ENCODE measurements at places on chromosomes 4 and X. TPM values are rescaled to one million over a fixed set of nuclear protein-coding genes. Genes with fewer than 3 reads are reported as not detected.

- H3K4me1 ChIP-seq = no peaks in the 10 kb centered on the region
- H3K36me3 ChIP-seq = no peaks in the 10 kb centered on the region
- no peaks in the 10 kb centered on the region for H3K27me3 ChIP-seq
- no peak for DNase-seq
Observed at GRCh38 chrX:132367984-132368383, 120.9 kb downstream of the MBNL3 start.

GRCh38 chr4:10635091-10635490, 49.5 kb downstream of the CLNK start:
- no peak for DNase-seq
- no peak overlapping the region for H3K27ac ChIP-seq
- no peak overlapping the region for H3K4me3 ChIP-seq
- no peaks in the 10 kb centered on the region for H3K36me3 ChIP-seq
- no peaks in the 10 kb centered on the region for H3K4me1 ChIP-seq

The SLC4A4 gene
- total RNA-seq = 1.4 TPM

- H3K27ac ChIP-seq = no peak overlapping the region
- no peak for DNase-seq
Observed at GRCh38 chr4:111632641-111633151, 512.6 kb upstream of the FAM241A start.

DNA sequence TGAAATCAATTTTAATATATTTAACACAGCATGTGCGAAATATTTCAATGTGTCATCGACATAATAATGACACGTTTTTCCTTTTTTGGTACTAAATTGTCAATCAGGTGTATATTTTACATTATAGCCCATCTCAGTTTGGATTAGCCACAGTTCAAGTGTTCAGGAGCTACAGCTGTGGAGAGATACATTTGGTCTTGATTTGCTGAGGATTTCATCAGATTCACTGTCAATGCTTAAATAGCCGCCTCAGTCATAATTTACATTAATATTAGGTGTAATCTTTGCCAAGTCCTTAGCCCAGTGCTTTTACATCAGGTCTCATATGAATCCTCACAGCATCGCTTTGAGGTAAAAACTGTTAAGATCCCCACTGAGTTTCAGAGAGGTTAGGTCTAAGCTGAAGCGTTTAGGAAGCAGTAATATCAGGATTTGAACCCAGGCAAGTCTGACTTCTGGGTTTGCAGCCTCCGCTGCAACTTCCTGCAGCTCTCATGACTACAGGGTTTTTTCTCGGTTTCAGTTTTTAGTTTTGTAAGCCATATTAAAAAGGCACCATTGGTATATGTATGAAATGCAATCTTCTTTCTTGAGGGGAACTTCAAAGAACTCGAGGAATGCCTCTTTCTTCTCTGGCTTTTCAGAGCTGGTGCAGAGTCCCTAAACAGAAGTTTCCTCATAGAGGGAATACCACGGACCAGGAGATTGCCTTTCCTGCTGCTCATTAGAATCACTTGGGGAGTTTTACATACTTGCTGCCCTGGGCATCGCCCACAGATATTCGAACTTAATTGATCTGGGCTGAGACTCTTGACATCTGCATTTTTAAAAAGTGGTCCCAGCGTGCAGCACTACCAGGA, 6.4 kb downstream of the MTM1 start:
- H3K36me3 ChIP-seq = no peaks in the 10 kb centered on the region
- H3K27me3 ChIP-seq = peaks cover 4% of the 10 kb centered on the region
- no peak overlapping the region for H3K27ac ChIP-seq
- DNase-seq = no peak

The TLR10 gene
- 1.3 TPM for total RNA-seq

DNA sequence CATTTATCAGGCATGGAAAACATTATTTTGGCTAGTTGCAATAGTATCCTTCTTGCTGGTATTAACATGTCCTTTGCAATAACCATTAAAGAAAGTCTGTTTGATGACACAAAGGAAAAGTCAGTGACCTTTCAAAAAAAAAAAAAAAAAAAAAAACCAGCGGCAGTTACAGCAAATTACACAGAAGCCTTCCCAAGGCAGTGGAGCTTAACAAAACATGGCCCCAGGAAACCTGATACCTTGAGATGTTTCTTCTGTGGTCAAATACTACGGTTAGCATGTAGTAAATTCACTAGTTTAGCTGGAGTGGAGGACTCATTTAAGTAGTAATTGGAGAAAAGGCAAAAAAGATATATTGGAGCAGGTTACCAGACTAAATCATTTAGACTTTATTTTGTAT, 359.1 kb downstream of the DACH2 start:
- H3K36me3 ChIP-seq = no peaks in the 10 kb centered on the region
- H3K27ac ChIP-seq = no peak overlapping the region
- DNase-seq = no peak

The VSIG4 gene
- total RNA-seq = 63.3 TPM

- H3K36me3 ChIP-seq = no peaks in the 10 kb centered on the region
- no peaks in the 10 kb centered on the region for H3K27me3 ChIP-seq
- no peak for DNase-seq
Observed at GRCh38 chrX:78831523-78831922, 84.0 kb downstream of the LPAR4 start.

The PUDP gene
- total RNA-seq = 6.2 TPM

The KCNE5 gene
- total RNA-seq = 0.66 TPM

DNA sequence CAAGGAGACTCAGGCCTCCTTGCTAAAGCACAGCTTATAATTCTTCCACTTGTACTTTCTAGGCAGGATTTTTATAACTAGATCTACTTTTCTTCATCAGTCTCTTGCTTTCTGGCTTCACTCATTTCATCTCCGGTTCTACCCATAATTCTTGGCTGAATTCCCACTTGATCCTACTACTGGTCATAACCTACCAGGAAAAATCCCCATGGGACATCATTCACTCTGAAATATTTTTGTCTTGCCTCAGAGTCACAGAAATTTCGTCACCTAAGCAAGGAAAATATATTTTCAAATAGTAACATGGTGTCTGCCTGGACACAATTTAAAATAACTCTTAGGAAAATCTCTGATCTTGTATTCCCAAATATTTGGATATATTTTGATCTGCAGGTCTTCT, 122.3 kb downstream of the TEX13A start:
- H3K27ac ChIP-seq = no peak overlapping the region
- peaks cover 45% of the 10 kb centered on the region for H3K27me3 ChIP-seq
- no peaks in the 10 kb centered on the region for H3K4me1 ChIP-seq
- no peak overlapping the region for H3K4me3 ChIP-seq

DNA sequence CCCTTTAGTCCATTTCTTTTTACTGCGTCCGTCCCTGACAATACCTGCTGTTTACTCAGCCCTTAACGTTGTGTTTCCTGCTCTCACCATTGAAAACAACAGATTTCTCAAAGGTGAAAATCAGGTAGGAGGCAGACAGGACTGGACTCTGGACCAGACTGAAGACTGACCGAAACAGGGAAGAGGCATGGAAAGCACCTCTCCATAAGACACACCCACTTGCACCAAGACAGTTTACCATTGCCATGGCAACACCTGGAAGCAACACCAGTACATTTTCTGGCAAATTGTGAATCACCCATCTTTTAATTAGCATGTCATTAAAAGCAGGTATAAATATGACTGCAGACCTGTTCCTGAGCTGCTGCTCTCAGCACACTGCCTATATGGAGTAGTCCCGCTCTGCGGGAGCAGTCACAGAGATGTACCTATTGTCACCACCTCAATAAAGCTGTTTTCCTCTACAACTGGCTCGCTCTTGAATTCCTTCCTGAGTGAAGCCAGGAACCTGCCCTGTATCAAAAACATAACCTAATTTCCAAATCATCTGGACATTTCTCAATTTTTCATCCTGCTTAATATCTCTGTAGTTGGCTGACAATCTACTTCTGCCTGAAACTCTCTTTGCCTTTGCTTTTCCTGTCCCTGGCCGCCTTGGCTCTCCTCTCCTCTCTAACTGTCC, 117.0 kb downstream of the RNF150 start:
- H3K27ac ChIP-seq = no peak overlapping the region
- no peaks in the 10 kb centered on the region for H3K4me1 ChIP-seq
- no peaks in the 10 kb centered on the region for H3K27me3 ChIP-seq

- no peaks in the 10 kb centered on the region for H3K36me3 ChIP-seq
- H3K4me1 ChIP-seq = no peaks in the 10 kb centered on the region
- no peak overlapping the region for H3K27ac ChIP-seq
- H3K4me3 ChIP-seq = no peak overlapping the region
Observed at GRCh38 chr4:6806924-6807626, 24.5 kb downstream of the KIAA0232 start.

The TTC29 gene
- total RNA-seq = not detected

The TMEM47 gene
- 37.0 TPM for total RNA-seq

DNA sequence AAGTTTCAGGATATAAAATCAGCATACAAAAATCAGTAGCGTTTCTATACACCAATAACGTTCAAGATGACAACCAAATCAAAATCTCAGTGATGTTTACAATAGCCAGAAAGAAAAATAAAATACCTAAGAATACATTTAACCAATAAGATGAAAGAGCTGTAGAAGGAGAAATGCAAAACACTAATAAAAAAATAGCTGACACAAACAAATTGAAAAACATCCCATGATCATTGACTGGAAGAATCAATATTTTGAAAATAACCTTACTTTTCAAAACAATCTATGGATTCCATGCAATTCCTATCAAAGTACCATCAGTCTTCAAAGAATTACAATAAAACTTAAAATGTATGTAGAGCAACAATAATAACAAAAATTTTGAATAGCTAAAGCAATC, 1096.3 kb downstream of the FAT4 start:
- no peak overlapping the region for H3K4me3 ChIP-seq
- H3K4me1 ChIP-seq = no peaks in the 10 kb centered on the region
- H3K27ac ChIP-seq = no peak overlapping the region
- no peaks in the 10 kb centered on the region for H3K36me3 ChIP-seq
- no peak for DNase-seq

The MEPE gene
- not detected for total RNA-seq

GRCh38 chrX:124895947-124896346, 423.7 kb upstream of the TEX13C start:
- H3K4me1 ChIP-seq = no peaks in the 10 kb centered on the region
- no peak for DNase-seq
- no peak overlapping the region for H3K27ac ChIP-seq
- no peaks in the 10 kb centered on the region for H3K36me3 ChIP-seq
- no peaks in the 10 kb centered on the region for H3K27me3 ChIP-seq
- H3K4me3 ChIP-seq = no peak overlapping the region
